Stimulated activated naive CD4-positive, alpha-beta T cell (primary cell): ENCODE measurements at places on chromosomes 12 and 14.

DNA sequence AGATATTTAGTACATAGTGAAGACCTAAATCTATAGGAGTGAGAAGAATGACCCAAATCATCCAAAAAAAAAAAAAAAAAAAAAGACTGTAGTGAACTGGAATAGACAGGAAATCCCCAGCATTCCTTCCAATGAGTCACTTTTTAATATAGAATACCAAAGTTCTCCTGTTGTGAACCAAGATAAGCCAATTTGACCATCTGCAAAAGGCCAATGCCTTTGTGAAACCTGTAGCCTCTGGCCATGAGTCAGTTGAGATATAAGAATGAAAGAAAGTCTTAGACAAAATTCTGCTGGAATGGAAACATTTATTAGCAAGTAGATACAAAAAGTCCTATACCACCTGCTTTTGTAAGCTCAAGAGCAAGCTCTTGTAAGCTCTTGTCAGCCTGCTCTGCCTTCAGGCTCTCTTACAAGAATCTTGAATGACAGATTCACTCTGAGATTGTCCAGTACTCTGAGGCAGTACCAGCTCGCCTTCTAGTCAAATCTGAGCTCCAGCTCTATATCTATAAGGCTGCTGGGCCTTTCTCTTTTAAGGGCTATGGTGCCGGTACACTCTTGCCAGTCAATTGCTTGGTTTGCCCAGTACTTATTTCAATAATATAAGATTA lies 243.0 kb upstream of the TMTC1 start:
- DNase-seq, result no peak

DNA sequence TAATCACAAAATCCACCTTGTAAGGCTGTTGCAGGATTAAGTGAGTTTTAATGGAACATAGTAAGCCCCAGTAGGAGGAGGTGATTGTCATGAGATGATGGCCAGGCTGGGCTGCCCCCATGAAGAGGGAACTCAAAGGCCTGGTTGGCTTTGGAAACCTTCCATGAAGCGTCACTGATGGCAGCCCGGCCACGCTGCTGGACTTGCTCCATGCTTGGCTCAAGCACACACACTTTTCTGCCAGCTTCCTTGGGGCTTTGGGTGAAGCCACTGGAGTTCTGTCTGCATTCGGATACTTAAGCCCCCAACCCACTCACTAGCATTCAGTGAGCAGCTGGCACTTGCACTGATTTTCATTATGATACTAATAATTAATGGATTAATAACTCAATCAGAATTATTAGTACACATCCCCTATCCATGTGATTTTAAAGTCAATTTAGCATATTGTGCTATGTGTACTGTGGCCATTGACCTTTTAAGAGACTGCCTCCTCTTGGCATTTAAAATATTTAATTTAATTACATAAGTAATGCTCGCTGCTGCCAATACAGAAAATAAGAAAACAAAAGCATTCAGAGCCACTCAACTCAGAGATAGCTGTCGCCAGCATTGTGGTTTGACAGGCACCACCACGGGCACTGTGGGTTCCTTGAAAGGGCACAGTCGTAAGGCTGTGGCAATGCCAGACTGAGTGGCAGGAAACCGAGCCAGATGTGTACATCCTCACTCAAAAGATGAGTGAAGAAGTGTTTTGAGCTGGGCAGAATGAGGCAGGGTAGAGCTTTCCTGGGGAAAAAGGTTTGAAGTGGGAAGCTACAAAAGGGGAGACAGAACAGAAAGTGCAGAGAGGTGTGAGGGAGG lies 15.9 kb downstream of the KRT85 start:
- DNase-seq, result peak; percentile 74

GRCh38 chr14:51447411-51447810 lies 204.3 kb upstream of the FRMD6 start:
- no peak for DNase-seq

GRCh38 chr12:6618483-6619225 lies 11.5 kb upstream of the CHD4 start:
- DNase-seq, result no peak

DNA sequence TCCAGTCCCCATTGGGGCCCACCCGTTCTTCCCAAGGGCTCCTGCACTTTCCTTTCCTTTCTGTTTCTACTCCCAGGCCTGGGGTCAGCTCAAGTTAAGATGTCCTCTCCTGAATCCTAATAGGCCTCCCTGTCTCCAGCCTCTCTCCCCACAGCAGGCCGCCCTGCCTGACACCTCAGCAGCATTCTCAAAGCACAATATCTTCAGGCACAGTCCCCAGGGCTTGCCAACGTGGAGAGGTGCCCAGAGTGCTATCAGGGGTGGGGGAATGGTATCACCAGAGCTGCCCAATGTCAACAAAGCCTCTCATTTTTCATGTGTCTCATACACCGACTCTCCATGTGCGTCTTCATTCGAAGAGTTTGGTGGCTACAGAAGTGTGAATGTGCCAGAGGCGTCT lies 123.0 kb downstream of the FOXN3 start:
- no peak for DNase-seq

GRCh38 chr14:69241577-69241976 lies 18.4 kb upstream of the GALNT16 start:
- no peak for DNase-seq

- no peak for DNase-seq
These were observed 233.3 kb upstream of the DAAM1 start for GRCh38 chr14:58954901-58955861.

DNA sequence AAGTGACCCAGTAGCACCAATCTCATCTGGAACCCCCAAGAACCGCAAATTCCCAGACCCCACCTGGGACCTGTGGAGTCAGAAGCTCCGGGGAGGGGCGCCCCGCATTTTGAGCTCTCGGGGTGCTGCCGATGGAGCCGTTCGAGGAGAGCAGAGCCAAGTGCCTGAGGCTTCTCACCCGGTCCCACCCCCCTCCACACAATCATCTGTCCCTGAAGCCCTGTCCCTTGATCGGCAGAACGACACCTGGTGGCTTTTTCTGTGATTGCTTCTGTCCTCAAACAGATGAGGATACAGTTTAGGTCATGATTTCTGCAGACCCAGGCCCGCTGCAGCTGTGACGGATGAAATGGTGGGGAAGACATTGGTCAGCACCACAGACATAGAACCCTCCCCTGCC lies 74.7 kb downstream of the NOC4L start:
- peak; percentile 63 for DNase-seq

DNA sequence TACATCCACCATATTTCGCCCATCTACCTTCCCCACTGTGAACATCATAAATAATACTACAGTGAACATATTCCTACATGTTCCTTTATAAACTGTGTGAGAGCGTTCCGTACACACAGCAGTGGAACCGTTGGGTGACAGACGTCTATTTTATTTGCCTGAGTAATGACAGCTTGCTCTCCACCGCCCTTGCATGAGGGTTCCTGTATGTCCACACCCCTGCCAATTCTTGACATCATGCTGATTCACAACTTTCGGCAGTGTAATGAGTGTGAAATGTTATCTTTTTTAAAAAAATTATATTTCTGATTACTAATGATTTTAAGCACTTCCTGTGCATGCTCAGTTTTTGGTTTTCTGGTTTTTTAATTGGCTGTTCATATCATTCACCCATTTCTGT lies 4.3 kb upstream of the RAD52 start:
- DNase-seq, result no peak
